ENCODE measurements at places on chromosomes 1 and 21. TPM values are rescaled to one million over a fixed set of nuclear protein-coding genes. Genes with fewer than 3 reads are reported as not detected.

CDC7 gene
- total RNA-seq, result 4.9 TPM

TMEM269 gene
- total RNA-seq, result 0.18 TPM

NOL9 gene
- 41.5 TPM for total RNA-seq

PCNX2 gene
- 49.8 TPM for total RNA-seq

CCDC181 gene
- total RNA-seq, result 1.9 TPM
